ENCODE measurements at places on chromosomes 2 and 18. TPM values are rescaled to one million over a fixed set of nuclear protein-coding genes. Genes with fewer than 3 reads are reported as not detected.

Gene RAMP1
- 239 TPM for total RNA-seq

Gene FARP2
- 21.5 TPM for total RNA-seq

Gene CYP20A1
- total RNA-seq, result 20.0 TPM

DNA sequence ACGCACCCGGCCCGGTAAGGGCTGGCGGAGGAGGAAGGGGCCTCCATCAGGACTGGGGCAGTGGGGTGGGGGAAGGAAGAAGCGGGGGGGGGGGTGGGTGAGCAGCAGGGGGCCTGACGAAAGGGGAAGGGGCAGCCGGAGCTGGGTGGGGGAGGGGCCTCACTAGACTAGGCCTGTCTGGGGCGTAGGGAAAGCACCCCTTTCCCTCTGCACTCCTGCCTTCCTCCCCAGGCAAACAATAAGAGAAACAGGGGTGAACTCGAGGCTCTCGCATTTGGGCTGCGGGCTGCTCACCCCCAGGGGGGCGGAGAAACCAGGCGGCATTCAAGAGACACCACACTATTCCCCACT lies 82.7 kb upstream of the POMC start:
- peak overlapping the region; percentile 88 for H3K27ac ChIP-seq
- H3K4me1 ChIP-seq, result no peaks in the 10 kb centered on the region
- H3K27me3 ChIP-seq, result no peaks in the 10 kb centered on the region

- no peak overlapping the region for H3K27ac ChIP-seq
- no peak overlapping the region for H3K4me3 ChIP-seq
- no peaks in the 10 kb centered on the region for H3K27me3 ChIP-seq
- H3K4me1 ChIP-seq, result no peaks in the 10 kb centered on the region
- no peak for DNase-seq
These were observed 9.3 kb upstream of the SCYGR5 start for GRCh38 chr2:227657199-227657845.

DNA sequence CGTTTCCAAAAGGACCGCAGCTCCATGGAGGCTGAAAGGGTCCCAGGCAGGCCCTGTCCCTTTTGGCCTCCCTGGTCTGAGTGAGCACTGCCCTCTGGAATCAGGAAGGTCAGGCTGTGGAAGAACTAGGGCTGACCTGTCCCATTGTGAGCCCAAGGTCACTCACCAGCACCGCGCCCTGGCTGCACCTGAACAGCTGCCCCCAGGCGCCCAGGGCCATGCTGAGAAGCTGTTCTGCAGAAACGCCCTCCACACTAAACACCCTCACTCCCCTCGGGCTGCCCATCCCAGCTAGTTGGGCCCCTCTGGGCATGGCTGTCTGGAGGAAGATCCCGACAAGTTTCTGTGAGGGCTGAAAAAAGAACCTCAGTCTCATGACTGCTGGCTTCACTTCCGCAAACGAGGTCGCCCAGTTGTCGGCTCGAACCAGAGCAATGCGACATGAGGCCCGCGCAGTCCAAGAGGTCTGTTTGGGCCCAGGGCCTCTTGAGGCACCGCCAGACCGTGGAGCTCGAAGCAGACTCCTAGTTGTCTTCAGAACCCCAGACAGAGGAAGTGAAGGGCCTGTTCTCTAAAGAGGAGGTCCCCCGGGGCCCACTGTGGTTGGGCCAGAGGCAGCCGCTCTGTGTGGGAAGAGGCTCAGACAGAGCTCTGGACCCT lies 64.4 kb downstream of the INPP5D start:
- H3K36me3 ChIP-seq, result no peaks in the 10 kb centered on the region
- no peaks in the 10 kb centered on the region for H3K27me3 ChIP-seq
- H3K4me1 ChIP-seq, result no peaks in the 10 kb centered on the region
- H3K4me3 ChIP-seq, result no peak overlapping the region
- DNase-seq, result no peak

DNA sequence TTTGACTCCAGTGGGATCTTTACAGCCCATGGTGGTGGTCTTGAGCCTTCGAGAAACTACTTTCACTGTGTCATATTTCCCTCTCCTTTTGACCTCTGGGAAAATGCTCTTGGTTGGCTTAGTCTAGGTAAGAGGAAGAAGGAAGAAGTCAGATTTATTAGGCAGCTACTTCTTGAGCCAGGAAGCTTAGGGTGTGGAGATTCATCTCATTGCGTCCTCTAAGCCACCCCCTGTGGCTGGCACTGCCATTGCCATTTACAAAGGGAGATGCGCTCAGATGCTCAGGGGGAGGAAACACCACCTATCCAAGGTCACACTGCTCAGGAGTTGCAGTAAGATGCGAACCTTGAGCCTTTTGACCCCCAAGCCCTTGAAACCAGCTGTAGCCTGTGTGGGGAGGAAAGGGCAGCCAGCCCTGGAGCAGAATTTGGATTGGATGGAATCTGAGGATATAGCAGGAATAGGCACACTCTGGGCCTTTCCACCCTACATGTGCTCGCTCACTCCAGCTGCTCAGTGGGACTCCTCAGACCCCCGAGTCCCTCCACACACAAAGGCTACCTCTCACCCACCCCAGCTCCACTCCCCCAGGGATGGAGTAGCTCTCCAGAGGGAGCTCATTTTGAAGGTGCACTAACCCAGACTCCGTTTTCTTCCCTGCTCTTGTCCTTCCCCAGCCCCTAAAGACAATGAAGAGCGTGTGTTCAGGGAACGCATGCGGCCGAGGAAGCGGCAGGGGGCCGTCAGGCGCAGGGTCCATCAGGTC lies 321.3 kb upstream of the EPAS1 start:
- no peaks in the 10 kb centered on the region for H3K36me3 ChIP-seq
- no peak for DNase-seq
- H3K27me3 ChIP-seq, result no peaks in the 10 kb centered on the region
- H3K4me1 ChIP-seq, result no peaks in the 10 kb centered on the region
- H3K4me3 ChIP-seq, result no peak overlapping the region
